ENCODE measurements at places on chromosomes 16 and 17.

GRCh38 chr17:44312396-44313104, 4.1 kb downstream of the RUNDC3A start:
- DNase-seq = no peak

GRCh38 chr17:73336408-73337329, 24.9 kb upstream of the CDC42EP4 start:
- no peak for DNase-seq

DNA sequence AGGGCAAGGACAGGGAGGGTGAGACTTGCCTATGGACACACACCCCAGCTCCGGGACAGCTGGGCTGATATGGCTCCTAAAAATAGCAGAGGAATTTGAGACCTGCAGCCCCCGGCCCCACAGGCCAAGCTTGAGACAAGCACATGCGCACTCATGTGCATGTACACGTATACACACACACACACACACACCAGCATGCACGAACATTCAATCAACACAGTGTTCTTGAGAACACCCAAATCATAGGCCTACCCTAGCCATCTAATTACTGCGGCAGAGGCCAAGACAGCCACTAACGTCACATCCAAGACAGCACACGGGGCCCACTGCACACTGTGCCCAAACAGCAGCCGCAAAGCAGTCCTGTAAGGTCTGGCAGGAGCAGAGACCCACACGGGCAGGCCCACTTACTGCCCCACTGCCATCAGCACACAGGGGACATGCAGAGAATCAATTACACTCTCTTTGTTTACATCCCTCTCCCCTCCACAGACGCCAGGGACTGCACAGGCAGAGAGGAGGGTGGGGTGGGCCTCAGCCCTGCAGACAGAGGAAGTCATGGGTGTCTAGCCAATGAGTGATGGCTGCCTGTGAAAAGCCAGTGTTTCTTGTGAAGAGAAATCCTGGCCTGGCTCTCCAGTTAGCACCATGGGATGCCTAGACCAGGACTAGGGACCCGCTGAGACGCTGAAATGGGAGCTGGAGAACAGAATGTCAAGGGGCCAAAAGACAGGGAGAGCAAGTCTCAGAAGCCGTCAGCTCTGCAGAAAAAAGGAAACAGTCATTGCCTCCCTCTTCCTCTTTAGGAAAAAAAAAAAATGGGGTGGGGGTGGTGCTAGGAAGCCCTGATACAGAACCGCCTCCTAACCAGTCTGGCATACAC, 39.3 kb downstream of the MYO18A start:
- DNase-seq = no peak

DNA sequence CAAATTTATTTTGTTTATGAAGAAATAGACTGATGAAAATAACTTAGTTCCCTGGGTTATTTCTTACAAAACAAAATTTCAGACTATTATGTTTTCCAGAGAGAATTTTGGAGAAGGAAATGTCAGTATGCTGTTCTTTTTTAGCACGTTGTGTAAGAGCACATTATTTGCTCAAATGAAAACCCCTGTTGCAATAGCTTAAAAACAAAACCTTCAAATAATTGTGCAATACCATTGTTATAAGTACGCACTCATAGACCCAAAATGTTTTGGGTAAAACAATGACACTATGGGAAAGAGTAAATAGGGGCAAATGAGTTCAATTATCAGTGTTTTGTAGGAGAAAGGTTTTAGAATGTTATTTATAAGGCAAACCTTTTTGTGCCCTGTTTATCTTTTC, 18.2 kb downstream of the VMP1 start:
- DNase-seq = no peak

GRCh38 chr16:83704656-83705055, 103.1 kb upstream of the HSBP1 start:
- DNase-seq = no peak

DNA sequence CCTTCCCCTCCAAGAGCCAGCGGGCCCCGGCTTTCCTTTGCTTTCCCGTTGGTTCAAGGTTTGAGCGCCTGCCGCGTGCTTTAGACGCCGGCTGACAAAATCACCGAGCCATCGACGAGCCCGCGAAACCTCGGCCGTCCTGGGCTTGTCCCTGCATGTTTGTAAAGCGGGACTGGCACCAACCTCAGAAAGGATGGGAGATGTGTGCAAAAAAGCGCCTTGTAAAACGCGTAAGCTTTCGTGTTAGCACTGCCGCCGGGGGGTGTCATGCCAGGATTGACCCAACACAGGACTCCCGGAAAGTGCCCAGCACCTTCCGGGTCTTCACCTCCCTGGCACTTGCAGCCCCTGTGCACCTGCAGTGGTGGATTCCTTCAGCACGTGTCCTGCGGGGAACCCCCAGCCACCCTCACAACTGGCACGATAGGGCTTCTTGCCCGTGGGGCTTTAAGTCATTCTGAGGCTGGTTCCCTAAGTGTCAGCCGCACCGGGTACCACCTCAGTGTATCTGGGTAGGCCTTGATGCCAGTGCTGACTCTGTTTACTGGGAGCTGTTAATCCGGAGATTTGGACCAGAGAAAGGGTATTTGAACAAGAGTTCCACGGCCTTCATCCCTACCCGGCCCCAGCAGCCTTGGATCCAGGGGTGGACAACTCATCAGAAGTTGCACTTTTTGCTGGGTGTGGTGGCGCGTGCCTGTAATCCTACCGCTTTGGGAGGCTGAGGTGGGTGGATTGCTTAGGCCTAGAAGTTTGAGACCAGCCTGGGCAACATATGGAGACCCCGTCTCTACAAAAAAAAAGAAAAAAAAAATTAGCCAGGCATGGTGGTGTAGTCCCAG, 817 bp downstream of the NDUFAF8 start:
- DNase-seq = no peak

DNA sequence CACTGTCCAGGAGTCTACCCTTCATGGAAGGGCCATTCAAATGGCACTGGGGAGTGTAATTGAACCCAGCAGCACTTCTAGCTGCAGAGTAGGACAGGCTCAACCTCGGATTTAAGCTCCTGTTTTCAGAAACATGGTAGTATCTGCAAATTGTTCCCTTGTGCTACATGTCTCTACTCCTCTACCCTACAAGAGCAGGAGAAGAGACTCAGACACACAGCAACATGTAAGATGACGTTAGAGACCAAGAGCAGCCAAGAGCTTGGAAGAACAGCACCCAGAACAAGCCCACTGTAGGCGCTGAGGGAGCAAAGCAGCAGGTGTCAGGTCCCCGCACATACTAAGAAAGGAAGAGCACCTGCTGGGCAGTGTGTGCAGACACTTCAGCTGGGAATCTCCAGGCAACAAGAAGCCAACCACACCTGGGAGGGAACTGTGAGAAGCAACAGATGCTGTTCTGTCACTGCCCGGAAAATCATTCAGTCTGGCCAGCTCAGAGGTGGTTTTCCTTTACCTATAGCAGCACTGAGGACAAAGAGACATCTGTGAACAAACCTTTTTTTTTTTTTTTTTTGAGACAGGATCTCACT, 35.6 kb upstream of the MNT start:
- DNase-seq = no peak

DNA sequence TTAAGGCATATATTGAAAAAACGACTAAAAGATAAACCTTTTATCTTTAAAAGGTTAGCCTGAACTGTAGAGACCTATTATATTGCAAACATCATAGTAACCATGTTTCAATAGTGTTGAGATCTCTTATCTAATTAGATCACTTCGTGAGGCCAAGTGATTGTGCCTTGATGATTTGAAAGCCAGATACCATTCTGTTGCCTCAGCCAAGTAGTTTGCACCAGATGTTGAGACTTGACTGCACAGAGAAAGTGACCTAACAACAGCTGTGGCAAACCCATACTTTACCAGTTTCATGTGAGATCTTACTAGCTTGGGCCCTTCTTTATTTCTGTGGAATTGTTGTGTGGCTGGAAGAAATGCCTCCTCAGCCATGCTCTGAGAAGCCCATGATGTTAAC, 717.3 kb downstream of the KCNJ2 start:
- no peak for DNase-seq

DNA sequence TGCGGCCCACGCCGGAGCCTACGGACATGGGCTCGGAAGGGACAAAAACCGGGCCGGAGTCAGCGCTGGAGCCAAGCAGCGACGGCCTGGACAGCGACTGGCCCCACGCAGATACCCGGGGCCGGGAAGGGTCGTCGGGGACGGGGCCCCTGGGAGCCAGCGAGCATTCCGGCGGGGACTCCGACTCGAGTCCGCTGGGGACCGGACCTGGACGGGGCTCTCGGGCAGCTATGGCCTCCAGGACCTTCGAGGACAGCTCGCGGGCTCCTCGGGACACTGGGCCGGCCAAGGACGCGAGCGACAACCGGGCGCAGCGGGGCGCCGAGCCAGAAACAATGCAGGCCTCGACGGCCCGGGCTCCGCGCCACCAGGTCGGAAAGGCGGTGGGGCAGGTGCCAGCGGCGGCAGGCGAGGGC, 1.0 kb downstream of the MYO15B start:
- DNase-seq = peak; percentile 9

- peak; percentile 52 for DNase-seq
These were observed 10.8 kb upstream of the SLC46A1 start for GRCh38 chr17:28416703-28417311.

DNA sequence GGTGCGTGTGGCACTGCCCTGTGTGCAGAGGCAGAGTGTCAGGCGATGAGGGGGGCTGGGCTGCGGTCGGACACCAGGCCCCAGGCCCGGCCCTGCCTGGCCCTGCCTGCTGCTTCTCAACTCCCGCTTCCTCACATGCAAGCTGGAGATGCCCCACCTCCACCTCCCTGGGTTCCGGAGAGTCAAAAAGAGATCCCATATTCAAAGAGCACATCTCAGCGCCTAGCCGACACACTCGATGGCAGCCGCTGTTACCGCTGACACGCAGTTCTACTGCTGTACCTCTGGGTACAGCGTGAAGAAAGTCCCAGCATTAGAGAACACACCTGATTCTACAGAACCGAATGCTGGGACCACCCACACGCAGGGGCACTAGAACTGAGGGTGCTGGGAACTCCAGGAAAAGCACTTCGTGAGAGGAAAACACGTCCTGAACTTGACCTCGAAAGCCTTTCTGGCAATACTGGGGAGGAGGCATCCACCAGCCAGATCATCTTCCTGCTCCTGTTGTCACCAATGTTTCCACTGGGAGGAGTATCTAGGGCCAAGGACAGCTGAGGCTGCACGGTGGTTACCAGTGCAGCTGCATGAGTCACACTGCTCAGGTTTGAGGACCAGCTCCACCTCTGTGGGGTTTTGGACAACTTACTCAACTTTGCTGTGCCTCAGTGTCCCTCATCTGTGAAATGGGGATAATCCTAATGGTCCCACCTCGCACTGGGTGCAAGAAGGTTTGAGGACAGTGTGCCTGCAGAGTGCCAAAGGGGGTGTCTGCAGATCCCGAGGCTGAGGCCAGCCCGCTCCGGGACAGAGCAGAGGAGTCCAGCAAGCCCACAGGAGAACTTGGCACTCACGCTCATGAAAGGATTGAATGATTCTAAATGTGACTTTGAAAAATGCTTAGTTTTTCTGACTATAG, 100.4 kb upstream of the DNAH17 start:
- no peak for DNase-seq

DNA sequence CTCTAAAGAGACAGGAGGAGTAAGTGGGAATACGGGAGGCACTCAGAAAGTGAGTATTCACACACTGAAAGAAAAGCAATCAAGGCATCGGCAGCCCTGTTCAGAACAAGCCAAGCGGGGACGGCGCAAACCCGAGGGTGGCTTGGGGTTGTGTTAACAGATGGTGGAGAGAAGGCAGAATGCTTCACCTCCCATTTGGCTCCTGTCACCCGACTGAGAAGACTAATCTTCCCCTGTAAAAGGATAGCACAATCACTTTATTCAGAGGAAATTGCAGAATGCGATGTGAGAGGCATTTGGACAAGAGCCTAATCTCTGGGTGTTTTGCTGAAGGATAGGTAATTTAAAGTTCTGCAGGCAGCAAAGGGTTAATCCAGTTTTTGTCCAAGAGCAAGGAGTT, 119.3 kb upstream of the WSCD1 start:
- DNase-seq = no peak

GRCh38 chr16:25689137-25689836, 2.5 kb upstream of the HS3ST4 start:
- no peak for DNase-seq

DNA sequence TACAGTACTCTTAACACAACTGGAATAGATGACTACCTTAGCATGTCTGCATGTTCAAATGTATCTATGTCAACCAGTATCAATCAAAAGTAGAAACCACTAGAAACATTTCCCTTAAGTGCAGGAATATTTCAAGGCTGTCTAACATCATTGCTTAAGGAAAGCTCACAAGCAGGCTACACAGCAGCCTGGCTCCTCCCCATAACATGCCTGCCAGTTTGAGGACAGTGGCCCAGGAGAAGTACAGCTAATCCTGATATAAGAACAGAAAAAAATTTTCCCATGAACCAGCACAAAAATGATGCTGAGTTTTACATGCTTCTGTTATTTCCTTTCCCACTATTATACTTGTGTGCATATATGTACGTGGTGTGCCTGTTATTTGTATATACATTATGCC, 175.1 kb downstream of the MYO1D start:
- no peak for DNase-seq

DNA sequence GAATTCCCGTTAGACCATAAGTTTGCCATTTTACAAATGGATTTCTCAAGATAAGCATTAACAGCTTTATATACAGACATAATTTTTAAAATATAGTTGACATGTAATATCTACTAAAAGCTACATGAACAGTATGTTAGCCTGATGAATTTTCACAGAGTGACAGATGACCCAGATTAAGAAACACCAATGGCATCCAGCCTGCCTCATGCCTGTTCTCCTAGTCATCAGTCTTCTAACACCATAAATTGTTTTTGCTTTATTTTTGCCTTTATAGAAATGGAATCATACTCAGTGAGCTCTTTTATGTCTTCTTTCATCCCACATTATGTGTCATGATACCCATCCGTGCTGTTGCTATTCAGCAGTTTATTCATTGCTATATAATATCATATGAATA, 80.0 kb downstream of the ATF7IP2 start:
- peak; percentile 18 for DNase-seq

DNA sequence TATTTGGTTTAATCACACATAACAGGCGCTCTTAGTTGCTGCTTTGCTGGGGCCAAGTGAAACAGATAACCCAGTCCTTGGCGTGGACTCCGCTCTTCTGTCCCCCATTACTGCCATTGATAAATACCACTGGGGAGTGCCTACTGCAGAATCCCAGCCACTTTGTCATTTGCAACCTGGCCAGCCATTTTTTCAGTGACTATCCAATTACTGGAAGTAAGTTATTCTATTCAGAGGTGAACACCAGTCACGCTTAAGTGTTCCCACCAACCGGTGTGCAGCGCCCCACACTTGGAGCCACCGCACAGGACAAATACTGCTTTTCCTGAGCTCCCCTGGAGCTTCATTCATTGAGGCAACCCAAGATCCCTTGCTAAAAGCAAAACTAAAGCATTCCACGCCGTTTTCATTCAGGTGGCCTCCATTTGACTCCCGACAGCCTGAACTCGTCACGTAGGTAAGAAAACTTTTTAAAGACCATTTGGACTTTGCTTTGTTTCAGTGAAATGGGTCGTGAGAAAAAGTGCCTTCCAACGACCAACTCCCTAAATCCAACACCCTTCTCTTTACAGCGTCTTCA, 1.8 kb downstream of the USP7 start:
- no peak for DNase-seq

GRCh38 chr17:71735893-71736292, 384.9 kb upstream of the SOX9 start:
- DNase-seq = no peak
